Left renal cortex interstitium (tissue), 4 donors: ENCODE measurements at places on chromosomes 2 and 18.
A peak's percentile ranks its signal among the peaks of the same experiment; 100 is the strongest.

DNA sequence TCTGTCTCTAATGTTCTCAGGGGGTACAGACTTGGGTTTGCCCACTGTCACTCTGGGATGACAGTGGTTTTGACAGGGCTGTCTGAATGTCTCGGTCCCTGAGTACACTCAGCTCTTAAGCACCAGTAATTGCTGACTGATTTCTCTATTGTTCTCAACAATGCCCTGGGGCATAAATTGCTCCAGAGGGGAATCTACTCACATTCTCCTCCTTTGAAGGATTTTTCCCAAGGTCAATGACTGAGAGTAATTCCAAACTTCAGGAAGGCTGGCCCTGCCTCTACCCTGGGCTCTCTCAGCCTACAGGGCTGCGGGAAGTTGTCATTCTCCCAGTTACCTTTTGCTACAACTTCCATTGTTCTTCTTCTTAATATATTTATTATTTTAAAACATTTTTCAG, 36.5 kb downstream of the MC2R start:
- DNase-seq: no peak

DNA sequence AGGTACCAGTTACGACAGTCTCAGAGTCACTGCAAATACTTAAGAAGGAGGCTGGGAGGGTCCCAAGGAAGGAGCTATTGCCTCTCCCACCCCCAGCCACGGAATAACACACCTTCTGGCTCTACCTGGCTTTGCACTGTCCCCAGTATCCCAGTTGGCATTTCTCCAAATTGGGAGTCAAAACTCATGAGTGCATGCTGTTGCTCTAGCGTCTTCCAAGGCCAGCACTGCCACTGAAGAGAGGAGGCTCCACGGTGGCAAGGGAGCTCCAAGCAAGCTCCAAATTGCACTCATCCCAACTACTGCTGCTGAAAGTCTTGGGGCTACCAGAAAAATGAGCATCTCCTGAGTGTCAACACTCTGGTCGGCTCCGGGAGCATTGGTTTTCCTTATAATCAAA, 1.6 kb downstream of the SCTR start:
- no peak for DNase-seq

DNA sequence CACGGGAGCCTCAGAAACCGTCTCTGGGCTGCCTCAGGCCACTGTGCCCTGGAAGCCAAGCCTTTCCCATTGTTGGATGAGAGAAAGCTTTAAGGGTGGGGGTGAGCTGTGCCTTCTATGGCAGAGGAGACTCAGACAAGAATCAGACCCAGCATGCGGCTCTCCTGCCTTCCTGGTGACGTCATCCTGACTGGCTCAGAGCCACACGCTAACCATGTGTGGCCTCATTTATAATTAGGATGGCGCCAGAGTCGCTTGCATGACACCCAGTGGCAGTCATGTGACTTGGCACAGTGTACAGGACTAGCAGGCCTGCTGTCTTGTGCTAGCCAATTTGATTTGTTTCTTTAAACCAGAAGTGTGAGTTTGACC, 99.1 kb downstream of the SH3BP4 start:
- peak; percentile 62 for DNase-seq

DNA sequence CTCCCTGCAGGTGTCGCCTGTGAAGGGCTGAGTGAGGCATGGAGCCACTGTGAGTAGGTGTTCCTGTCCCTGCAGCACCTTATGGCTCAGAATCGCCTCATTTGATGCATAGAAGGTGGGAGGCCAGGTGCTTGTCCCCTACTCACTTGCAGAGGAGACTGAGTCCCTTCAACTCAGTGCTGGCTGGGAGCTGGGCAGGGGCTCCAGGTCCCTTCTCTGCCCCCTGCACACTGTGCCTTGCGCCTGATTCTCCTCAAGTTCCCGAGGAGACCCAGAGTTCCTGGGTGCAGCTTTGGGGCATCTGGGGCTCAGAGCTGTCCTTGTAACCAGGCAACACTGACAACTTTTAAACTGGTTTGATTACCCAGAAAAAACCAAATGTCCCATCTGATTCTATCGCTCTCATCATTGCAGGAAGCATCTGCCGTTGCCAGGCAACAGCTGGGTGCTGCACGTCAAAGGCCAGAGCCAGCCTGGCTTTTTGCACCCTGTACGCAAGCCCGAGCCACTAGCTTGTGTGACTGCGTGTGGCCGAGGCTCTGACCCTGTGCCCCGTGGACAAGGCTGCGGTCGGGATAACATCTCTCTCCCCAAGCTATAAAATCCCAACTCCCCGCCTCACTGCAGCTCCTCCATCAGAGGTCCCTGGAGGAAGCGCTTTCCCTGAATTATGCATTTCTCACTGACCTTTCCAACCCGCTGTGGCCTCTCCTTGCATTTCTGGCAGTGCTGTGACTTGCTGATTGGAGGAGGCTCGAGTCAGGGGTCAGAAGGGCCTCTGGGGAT, 130.8 kb upstream of the HDAC4 start:
- DNase-seq: no peak

- DNase-seq: no peak
Observed at GRCh38 chr2:239155806-239156480, 244.9 kb downstream of the HDAC4 start.

GRCh38 chr2:213261715-213262114, 22.5 kb upstream of the SPAG16 start:
- DNase-seq: no peak

- no peak for DNase-seq
Observed at GRCh38 chr2:69099541-69099940, 86.6 kb downstream of the ANTXR1 start.

GRCh38 chr2:167943897-167944296, 303.5 kb downstream of the STK39 start:
- DNase-seq: no peak

GRCh38 chr2:237264480-237265219, 149.3 kb downstream of the COL6A3 start:
- DNase-seq: no peak

GRCh38 chr2:235083822-235084221, 132.0 kb downstream of the SH3BP4 start:
- no peak for DNase-seq

- no peak for DNase-seq
Observed at GRCh38 chr2:73110168-73111072, 2.3 kb downstream of the RAB11FIP5 start.

- DNase-seq: no peak
Observed at GRCh38 chr2:143802242-143802641, 673.0 kb downstream of the ARHGAP15 start.

DNA sequence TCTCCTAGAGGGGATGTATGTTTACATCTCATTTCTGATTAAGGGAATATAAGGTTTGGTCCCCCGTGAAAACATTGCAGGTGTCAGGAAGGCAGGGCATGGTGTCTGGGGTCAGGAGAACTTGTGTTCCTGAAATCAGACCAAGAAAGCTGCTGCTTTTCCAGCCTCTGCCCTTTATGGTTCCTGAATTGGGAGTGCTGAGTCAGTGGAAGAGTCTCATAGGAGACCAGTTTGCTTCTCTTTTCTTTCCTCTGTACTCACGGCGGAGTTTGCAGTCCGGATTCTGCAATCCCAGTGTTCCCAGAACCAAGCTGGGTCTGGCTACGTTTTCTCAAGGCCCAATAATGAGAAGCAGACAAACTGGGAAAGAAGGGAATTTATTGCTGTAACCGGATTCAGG, 5.1 kb upstream of the MARCO start:
- DNase-seq: no peak

DNA sequence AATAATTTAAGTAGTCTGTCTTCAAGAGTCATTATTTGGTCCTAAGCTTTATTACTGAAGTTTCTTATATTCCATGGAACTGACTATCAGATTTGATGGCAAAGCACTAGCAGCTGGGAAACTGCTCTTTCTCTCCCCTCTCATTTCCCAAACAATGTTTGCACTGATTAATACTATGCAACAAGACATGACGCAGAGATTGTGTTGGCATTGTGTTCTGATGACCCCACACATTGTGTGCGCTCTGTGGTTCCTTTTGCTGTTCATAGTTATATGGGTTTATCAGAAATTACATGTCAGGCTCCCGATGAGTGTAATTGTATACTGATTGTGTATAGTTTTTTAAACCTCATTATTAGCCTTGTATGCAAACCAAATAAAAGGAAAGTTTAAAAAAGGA, 331.6 kb upstream of the FANCL start:
- no peak for DNase-seq

GRCh38 chr18:2919600-2919999, 72.8 kb downstream of the EMILIN2 start:
- DNase-seq: no peak

DNA sequence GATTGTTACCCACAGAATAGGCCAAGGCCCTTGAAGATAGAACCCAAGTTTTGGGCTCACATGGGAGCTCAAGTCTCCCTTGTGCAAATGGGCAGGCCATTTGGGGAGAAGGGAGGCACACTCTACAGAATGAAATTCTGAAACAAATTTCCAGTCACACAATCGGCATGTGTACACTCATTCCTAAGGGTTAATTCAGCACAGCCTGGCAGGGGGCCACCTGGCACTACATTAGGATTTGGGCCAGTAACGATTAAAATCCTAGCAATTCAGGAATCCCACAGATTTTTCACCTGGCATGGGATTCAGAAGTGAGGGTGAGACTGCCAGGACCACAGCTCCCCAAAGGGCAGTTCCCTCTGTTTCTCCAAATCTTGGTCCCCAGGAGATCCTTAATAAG, 46.4 kb downstream of the BMP10 start:
- DNase-seq: no peak

GRCh38 chr18:59909289-59910036, 9.7 kb downstream of the PMAIP1 start:
- DNase-seq: no peak

DNA sequence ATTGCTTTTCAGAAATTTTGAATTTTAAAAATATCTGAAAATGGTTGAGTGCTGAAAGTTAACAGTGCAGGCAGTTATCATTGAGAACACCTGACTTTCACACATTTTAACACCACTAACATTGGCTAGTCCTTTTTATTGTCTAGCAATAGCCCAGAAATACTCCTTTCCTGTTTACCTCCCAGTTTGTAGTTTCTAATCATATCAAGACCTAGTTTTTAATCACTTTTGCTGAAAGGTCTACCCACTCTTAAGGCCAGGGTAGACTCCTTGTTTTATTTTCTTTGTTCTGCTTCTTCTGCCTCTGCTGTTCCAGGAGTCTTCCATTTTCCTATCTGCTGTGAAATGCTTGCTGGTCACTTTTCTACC, 72.1 kb downstream of the UBE2E3 start:
- DNase-seq: no peak

- no peak for DNase-seq
Observed at GRCh38 chr2:85452237-85452636, 33.7 kb downstream of the SH2D6 start.

DNA sequence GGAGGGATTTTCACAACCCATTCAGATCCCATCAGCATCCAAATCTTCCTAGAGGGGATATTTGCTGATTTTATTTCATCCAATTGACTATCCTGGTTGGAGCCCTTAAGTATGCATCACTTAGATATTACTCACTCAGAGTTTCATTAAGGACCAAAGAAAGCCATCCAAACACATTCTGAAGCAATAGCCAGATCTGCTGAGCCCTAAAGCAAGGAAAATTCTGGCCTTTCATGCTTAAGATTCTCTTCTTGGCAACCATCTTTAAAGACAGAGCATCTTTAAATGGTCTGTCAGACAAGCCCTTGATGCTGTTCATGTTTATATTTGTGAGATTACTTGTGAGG, 40.9 kb upstream of the C1D start:
- no peak for DNase-seq

GRCh38 chr18:59621027-59621426, 76.2 kb downstream of the CCBE1 start:
- no peak for DNase-seq

DNA sequence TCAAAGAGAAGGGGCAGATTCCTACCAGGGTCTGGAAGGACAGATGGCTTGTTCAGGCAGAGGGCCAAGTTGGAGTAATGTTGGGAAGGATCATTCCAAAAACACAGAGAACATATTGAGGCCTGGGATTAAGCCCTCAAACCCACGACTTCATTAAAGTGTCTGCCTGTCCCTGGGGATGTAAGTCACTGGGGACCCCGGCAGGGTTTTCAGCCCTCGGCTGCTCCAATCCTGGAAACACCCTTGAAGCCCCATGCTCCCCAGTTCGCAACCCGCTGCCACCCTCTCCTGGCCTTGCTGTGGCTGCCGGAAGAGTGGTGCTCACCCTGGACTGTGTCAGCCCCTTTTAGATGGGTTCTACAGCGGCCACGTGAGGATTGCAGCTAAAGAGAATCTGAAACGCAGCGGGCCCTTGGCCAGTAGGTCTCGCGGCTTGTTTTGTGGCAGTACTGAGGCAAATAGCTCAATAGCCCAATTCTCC, 79.9 kb downstream of the EPAS1 start:
- DNase-seq: no peak

GRCh38 chr2:143928613-143929012, 591.3 kb downstream of the ZEB2 start:
- DNase-seq: no peak

GRCh38 chr2:189253836-189254235, 74.3 kb upstream of the COL5A2 start:
- DNase-seq: no peak

DNA sequence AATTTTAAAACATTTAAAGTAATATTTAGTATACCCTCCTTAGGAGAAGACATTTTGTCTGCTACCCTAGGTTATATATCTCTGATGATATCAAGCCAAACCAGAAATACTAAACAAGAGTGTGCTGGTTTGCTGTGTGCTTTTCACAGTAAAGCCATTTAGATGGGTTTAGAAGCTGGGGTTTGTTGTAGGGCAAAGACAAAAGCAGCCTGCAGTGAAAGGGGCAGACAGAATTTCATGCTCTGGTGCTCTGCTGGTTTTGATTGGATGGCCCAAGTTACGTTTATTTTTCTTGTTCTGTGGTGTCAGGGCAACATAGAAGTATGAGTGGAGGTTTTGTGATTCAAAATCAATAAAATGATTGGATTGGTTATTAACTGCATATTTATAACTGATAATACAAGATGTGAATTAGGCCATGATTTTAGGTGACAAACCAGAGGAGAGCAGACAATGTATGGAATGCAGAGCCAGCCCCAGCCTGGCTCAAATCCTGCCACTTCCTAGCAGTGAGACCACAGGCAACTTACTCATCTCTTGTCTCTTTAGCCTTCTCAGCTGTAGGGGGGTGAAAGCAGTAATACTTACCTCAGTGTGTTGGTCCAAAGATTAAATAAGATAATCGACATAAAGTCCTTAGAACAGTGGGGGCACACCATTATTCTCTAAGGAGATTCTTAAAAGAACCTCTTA, 30.9 kb upstream of the IER3IP1 start:
- DNase-seq: no peak

GRCh38 chr2:239202343-239202742, 198.5 kb downstream of the HDAC4 start:
- no peak for DNase-seq

GRCh38 chr2:199404841-199405240, 52.9 kb downstream of the SATB2 start:
- DNase-seq: no peak

DNA sequence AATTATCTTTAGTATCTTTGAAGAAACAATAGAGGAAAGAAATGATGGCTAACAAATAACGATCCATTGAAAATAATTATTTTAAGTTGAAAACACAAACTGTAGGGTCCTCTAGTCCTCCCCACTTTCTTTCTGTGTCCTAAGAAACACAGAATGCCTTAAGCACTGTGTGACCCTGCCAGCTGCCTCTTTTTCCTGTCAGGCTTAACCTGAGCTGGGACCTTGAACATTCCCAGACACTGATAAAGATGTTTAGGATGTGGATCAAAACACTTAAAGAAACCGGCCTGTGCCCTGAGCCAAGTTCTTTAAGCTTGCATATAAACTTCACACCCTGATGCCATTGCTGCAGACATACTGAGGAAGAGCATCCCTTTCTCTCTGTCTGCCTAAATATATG, 755.4 kb upstream of the VRK2 start:
- no peak for DNase-seq
